ENCODE measurements at places on chromosomes 7 and 10.
A peak's percentile ranks its signal among the peaks of the same experiment; 100 is the strongest.

- peak; percentile 68 for DNase-seq
Measured at GRCh38 chr7:129188892-129189660, 643 bp downstream of the SMO start.

GRCh38 chr7:1404898-1405548, 54.2 kb downstream of the MICALL2 start:
- no peak for DNase-seq

DNA sequence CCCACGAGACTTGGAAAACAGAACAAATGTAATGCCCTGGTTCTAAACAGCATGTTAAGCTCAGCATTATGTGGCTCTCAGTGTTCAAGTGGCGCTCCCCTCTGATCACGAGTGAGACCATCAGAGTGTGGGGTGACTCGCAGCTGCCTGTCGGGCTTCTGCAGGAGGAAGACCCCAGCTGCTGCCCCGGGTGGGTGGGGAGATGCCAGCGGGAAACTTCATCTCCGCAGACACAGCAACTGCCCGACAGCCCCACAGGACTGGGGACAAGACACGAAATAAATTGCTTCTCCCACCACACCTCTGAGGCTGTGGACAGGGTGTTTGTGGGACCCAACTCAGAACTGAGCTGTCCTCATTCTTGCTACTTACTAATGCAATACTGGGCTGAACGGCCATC, 126.3 kb upstream of the KIF5B start:
- no peak for DNase-seq

GRCh38 chr10:124212702-124213101, 119.3 kb upstream of the CHST15 start:
- DNase-seq: no peak

- DNase-seq: no peak
Measured at GRCh38 chr7:71308096-71308495, 176.2 kb downstream of the GALNT17 start.
